GM04504 (cell line): ENCODE measurements at places on chromosomes 7 and 10.

DNA sequence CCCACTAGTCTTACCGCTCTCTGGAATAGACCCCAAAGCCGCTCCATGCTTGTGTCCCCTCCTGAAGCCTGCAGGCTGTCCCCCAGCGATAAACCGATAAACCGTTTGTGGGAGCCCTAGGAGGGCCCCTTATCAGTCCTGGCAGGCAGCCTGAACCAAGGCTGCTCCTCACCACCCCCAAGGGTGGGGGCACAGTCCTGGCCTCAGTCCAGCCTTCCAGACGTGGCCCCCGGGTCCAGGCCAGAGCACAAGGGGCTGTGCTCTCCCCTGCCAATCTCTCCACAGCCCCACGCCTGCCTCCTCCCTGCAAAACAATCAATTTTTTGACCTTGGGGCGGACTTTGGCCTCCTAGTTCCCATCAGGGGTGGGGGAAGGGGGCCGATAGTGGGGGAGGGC is at the start of gene TFR2:
TFR2 (minus strand) TSS at position 90 of the 397 bp plus-strand sequence; CDS start at position 47, 43 bp downstream.
- no peak for DNase-seq

- DNase-seq: no peak
These were observed 90.5 kb downstream of the PLXNA4 start for GRCh38 chr7:132485600-132486273.

GRCh38 chr10:112434988-112435619 is 11.6 kb downstream of the ZDHHC6 start:
- no peak for DNase-seq

GRCh38 chr7:68014031-68014736 is 1017.6 kb downstream of the TYW1 start:
- no peak for DNase-seq
